Erythroblast (primary cell): ENCODE measurements at places on chromosomes 3 and 15.

- no peak for DNase-seq
These were observed 941 bp downstream of the ZBED2 start for GRCh38 chr3:111594205-111594604.

DNA sequence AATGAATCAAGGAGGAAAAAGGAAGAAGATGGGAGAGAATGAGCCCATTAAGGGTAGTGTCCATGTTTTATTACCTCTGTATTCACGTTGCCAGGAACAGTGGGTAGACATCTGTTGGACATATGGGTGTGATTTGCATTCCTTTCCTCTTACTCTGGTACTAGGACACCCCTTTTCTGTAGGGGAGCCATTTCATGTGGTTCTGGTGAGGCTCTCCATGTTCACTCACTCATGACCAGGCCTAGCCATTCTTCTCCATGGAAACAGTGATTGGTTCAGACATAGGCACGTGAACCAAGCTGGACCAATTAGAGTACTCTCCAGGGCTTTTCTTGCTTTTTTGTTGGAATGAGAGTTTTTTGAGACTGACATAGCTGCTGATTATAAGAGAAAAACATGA lies 39.6 kb upstream of the PDCD6IP start:
- DNase-seq: no peak

DNA sequence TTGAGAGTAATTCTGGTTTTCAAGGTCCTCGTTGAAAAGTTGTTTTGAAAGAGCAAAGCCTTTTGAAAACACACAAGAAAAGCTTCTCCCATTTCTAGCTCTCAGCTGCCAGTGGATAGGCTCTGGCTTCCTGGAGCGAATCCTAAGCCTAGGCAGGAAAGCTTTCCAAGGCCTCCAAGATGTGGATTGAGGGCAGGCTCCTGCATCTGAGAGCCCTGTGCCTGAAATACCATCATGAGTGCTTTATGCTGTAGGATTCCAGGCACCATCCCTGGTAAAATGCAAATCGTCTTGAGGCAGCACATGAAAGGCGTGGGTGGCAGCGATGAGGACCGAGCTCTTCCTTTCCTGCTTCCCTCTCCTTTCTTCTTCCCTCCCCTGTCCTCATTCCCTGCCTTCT lies 60.7 kb upstream of the CORO2B start:
- no peak for DNase-seq

DNA sequence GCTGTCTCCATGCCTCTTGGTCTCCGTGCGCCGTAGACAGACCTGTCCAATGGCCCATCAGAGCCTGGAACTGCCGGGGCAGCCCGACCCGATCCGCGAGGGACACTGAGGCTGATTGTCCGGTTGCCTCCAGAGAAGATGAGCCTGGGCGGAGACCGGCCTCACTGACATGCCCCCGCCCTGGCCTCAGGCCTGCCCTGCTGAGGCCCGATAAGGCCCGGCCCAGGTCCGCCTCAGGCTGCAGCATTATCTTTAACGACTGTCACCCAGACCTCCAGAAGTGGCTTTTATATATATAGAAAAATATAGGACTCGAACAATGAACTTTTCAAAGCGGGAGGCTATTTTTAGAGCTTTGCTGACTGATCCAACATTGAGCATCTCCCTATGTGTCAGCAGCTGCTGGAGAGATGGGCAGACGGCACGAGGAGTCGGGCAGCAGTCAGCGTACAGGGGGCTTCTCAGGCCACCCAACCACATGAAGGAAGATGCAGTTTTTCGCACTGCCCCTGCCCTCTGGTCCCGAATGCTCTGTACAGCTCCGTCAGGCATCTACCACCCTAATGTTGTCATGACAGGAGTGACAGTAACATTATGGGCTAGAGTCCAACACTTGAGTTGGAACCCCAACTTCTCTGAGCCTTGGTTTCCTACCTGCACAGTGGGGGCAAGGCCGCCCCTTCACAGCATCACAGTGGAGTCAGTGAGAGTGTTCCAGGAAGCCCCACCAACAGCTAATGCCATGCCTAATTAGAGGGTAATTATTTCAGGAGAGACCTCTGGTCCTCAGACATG lies 112.0 kb upstream of the RPL32 start:
- DNase-seq: peak; percentile 98

- DNase-seq: no peak
These were observed 27.4 kb downstream of the NKIRAS1 start for GRCh38 chr3:23889386-23889785.

DNA sequence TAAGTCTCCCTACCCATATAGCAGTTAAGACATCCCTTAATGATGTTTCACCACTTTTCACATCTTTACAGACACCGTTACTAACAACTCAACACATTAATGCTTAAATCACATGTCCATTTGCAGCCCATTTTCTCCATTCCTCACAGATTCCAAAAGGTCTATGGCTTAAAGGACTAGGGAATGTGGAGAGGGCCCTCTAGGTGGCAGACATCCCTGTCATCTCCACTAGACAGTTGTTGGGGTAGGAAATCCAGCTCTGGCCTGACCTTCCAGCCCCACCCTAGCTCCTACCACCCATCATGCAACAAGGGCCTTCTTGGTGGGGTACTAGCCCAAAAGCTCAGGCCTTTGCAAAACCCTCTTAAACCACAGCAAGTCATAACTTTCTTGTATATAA lies 25.2 kb downstream of the CPEB1 start:
- DNase-seq: no peak

DNA sequence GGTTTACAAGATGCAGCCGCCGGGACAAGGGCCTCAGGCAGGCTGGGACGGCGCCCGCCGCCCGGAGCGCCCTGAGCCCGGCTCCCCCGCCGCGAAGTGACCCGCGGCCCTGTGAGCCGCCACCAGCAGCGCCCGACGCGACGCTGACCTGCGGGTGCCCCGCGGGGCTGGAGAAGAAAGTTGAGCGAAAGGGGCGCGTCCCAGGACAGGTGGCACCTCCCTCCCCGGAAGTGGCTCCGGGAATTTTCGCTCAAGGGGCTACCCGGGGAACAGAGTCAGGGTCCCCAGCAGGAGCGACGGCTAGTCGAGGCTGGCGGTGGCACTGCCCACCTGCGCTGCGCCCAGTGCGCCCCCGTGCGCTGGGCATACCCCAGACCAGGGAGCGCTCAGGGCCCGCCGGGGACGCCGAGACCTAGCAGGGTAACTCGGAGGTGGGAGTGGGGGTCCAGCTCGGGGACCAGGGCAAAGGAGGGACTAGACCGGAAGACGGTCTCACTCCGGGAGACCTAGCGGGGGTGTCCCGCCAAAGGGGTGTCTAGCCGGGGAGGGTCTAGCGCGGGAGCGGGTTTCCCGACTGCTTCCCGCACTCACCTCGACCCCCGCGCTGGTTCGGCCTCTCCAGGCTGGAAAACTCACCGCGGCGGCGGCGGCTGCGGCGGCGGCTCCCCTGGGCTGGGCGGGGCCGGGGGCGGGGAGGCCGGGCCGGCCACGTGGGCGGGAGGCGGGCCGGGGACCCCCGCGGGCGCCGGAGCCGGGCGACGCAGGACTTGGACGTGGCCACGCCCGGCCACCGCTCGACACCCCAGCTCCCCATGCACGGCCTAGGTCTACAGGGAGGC lies 18.4 kb downstream of the SPATA12 start:
- DNase-seq: peak; percentile 7

DNA sequence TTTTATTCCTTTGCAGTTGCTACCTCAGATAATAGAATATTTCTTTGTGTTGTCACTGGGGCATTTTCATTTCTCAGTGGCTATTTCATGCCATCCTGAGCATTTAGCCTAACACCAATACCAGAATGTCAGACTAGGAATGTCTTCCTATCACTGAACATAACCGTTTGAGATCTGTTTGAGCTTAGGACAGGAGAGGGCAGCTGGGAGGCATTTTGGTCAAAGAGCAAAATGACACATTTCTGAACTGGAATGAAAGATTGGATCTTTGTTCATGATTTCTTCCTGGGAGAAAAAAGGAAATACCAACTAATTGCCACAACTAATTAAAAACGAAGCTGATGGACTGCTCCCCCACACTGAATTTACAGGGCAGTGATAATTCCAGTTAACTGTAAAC lies 921.3 kb upstream of the NR2F2 start:
- no peak for DNase-seq

DNA sequence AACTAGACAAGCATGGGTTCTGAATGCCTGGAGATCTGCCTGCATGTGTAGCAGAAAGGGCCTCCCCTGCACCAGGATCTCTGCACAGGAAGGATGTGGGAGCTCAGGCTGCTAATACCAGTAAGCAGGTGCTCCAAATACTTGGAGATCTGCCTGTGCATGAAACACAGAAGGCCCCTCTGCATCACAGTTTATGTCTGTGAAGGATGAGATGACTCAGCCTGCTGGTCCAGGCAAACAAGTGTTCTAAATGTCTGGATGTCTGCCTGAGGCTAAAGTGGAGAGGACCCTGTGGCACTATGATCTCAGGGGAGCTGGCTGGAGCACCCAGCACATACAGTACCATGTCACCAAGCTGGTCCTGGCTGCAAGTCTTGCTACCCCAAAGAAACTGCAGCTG lies 678.8 kb downstream of the MCTP2 start:
- DNase-seq: no peak
